CD4-positive, alpha-beta T cell treated with Interleukin-10 for 1 hour (primary cell): ENCODE measurements at places on chromosomes 5 and 9.
A peak's percentile ranks its signal among the peaks of the same experiment; 100 is the strongest.

DNA sequence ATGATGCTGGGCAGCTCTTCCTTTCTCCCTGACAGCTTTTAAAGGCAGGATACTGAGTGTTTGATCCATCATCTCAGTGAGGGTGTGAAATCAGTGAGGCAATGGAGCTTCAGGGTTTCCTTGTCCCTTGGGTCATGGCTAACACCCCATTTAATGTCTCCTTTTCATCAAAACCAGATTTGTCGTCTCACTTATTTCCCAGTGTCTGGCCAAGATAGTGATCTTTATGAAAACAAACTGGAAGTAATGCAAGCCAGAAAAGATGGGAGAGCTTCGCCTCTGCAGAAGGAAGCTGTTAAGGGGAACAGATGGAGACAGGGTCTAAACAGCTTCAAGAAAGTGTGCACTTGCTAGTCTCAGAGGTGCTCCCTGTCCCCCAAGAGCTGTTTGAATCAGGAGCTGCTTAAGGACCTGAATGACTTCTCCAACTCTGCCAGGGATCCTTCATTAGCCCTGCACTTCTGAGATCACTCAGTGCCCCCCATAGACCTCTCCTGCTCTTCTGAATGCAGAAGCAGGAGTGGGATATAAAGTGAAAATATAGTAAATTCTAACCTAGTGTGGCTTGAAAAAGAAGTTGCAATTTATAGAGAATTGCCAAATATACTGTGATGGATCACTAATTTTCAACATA is 96.1 kb downstream of the F2RL2 start:
- no peak for DNase-seq

- no peak for DNase-seq
Observed at GRCh38 chr9:26527931-26528330, 364.7 kb downstream of the CAAP1 start.

DNA sequence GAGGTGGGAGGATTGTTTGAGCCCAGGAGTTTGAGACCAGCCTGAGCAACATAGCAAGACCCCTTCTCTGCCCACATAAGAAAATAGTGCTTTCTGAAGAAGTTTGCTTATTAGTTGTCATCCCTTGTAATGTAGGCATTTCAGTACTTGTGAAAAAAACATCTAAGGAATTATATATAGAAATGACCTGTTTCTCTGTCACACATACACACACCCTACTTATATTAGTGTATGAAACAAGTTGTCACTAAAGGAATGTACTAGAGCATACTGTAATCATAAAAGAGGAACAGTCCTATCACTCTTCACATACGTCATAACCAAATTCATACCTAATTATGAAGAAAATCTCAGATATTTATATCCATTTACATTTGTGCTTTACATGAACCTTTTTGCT is 122.0 kb downstream of the NIPBL start:
- DNase-seq: no peak

GRCh38 chr5:66708368-66708767 is 112.2 kb downstream of the MAST4 start:
- DNase-seq: no peak

DNA sequence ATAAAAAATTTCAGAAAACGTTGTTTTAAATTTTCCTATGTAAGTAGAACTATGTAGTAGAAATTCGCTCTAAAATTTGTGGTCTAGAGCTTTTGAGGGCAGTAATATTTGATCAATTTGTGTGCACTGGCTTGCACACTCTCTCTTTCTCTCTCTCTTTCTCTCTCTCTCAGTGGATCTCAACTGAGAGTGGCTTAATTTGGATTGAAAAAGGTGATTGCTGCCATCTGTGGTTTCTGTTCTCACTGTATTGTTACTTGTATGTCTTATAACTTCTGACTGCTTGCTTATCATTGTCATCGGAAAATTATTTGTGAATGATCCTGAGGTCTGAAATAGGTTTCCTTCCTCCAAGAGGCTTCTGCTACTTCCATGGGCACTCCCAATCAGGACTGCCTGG is 368.2 kb downstream of the KCTD16 start:
- no peak for DNase-seq

DNA sequence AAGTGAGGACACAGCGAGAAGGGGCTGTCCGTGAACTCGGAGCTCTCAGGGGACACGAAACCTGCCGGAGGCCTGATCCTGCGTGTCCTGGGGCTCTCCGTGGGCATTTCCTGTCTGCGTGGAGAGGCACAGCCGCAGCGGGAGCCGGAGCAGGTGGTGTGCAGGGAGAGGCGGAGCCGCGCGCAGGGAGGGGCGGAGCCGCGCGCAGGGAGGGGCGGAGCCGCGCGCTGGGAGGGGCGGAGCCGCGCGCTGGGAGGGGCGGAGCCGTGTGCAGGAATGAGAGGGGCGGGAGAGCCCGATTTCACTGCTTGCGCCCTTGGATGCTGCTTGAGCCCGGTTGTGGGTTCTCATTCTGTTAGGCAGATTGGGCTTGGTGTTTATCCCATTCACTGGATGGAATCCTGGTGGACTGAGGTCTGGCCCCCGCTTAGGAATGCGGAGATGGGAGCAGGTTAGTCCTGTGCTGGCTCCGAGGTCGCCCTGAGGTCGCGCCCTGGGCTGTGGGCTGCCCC is 26.7 kb downstream of the NDUFS6 start:
- peak; percentile 13 for DNase-seq

- DNase-seq: no peak
Observed at GRCh38 chr9:89755821-89756220, 151.0 kb downstream of the GADD45G start.

GRCh38 chr5:52710310-52710971 is 77.3 kb upstream of the ITGA1 start:
- DNase-seq: no peak

GRCh38 chr9:133427658-133428348 is 5.6 kb downstream of the ADAMTS13 start:
- no peak for DNase-seq

- no peak for DNase-seq
Observed at GRCh38 chr5:17373814-17374556, 124.0 kb upstream of the TAF11L2 start.

DNA sequence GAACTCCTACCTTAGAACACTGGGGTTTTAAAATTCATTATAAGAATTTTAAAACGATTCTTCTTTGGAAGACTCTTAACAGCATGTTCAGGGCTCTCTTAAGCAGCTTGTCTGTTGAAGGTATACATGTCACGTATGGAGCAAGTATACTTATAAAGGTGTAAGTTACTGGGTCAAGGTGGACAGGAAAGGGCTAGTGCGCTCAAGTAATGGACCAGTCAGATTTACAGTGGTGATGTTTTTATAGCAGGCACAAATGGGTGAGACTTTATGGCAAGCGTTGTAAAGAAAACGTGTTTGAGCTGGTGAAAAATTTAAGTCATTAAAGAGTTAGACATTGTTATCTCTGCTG is 7.9 kb downstream of the SLC44A1 start:
- DNase-seq: no peak

- DNase-seq: no peak
Observed at GRCh38 chr5:13831351-13831750, 113.1 kb downstream of the DNAH5 start.

GRCh38 chr5:82364497-82364896 is 86.3 kb upstream of the RPS23 start:
- DNase-seq: no peak

DNA sequence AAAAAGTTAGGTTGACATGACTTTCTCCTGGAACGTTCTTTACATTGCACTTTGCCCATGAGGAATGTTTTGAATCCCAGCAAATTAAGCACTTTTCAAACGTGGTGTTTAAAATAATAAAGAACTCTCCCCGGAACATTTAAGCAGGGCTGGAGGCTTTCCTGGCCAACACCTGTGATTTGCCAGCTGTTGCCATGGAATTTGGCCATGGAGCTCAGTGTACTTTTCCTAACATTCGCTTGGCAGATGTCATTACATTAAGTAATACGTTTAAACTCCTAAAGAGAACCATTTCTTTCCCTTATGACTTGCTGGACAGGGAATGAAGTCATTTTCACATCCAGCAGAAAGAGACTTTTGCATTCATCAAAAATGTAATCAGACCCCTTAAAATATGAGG is 146.1 kb downstream of the GAS1 start:
- no peak for DNase-seq

DNA sequence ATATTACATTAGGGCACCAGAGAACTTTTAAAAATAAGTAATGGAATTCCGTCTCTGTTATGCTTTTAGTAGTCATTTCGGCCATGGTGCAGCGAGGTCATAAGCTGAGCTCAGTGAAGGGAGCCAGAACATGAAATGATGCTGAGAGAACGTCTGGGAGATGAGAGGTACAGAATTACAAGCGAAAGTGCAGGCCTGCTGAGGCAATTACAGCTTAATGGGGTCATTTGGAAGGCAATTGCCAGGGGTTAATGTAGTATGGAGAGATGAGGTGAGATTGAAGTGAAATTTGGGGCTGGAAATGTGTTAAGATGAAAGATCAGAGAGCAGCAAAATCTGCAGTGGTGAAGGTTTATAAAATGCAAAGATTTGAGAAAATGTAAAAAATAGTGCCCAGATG is 96.5 kb downstream of the PBX3 start:
- DNase-seq: no peak

DNA sequence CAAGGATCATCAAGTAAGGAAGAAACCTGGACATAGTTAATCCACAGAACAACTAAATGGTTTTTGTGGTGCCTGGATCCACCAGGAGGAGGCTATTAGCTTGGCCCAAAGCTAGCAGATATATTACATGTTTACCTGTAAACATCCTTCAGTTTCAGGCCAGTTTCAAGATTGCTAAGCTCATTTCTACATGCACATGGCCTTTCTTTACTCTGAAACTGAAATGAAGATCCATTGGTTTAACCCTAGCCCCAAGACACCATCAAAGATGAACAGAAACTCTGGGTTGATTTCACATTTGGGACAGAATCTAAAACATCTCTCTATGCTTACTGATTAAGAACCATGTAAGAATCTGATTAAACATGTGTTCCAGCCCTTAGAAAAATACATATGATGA is 611.8 kb downstream of the TLE1 start:
- no peak for DNase-seq

DNA sequence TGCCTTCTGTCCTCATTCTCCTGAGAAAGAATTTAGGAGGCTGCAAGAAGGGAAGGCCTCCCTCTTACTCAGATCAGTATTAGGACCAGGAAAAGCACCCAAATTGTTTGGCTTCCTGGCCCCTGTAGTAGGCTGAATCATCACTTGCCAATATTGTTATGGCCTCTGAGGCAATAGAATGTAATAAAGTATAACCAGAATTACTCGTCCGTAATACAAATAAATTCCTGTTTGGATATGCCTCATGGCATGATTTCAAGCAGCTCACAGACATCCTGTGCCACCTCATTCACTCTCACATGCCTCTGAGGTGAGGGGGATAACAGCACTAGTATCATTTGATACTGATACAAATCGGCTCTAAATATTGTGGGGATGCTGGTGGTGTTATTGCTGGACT is 427.3 kb downstream of the ISL1 start:
- no peak for DNase-seq

DNA sequence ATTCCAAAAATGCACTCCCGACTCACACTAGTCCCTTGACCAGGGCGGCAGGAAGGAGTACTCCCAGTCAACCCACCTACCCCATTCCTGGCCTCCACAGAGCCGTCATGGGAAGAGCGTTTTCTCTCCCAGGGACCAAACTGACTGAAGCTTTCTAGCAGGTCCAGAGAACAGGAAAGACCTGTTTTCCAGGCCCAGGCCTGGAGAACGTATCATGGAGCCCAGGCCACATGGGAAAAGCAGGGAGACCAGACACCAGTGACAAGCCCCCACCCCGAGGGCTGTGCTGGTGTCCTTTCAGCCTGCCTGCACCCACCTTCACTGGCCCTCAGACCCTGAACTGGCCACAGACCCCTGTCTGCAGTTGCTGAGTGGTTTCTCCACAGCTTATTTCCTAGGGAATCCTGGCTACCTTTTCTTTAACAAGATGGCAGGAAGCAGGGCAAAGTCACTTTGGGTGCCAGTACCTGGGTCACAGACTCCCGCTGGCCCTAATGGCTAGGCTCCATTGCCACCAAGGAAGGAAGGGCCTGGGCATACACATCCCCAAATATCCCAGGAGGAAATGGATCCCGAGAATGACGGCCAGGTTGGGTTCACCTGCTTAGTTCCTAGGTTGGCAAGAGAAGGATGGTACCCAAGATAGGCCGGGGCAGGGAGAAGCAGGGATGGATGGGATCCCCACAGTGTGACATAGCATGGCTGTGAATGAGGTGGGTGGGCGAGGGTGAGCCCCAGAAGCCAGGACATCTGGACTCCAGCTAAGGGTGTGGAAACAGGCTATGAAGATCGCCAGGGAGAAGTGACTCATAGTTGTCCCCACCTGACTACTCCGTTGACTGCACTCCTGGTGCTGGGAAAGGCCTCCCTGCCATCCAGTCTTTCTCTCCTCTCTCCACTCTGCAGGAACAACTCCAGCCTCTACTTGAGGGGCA is 12.2 kb downstream of the CCNI2 start:
- DNase-seq: no peak

GRCh38 chr5:128487041-128487440 is 51.0 kb downstream of the FBN2 start:
- no peak for DNase-seq

DNA sequence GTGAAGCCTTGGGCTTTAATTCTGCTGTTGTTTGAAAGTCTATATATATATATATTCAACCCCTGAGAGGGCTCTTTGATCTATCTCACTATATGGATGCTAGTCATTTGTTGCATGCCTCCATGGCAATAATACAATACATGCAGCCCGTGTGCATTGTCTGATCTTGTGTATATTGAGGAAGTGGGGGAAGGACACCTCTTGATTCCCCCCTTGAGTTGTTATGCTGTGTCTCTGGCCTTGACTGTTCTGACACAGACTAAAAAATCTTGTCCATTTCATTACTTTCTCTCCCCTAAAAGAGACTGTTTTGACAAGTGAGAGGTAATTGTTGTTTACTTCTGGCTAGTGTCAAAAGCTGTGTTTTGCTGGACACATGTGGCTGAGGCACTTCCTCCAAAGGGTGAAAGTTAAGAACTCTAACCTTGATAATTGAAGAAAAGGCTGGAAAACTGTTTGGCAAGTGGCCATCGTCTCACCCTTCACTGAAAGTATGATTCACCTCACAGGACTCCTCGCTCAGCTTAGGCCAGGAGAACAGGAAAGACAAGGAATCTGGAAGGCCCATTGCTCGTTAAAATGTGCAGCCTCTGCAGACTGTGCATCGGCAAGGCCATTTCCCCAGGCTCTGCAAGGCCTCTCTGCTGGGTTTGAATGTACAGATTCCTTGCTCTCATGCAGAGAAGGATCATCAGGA is 304.0 kb downstream of the PRELID2 start:
- no peak for DNase-seq

DNA sequence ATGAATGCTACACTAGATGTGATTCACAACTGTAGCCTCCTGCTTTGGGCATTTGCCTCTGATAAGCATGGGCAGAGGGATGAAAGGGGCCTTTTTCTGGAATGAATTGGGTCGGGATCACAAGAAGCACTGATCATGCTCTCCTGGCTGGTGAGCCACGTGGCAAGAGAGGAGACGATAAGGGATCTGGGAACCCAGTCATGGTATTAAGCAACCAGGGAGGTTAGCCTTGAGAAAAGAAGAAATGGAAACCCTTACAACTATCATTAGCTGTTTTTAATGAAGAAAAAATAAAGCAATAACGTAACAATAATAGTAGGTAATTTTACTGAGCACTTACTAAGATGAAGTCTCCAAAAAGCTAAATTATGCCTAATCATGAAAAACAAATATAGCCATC is 50.0 kb upstream of the RAI14 start:
- no peak for DNase-seq
